ENCODE measurements at places on chromosomes 5 and 9. TPM values are rescaled to one million over a fixed set of nuclear protein-coding genes. Genes with fewer than 3 reads are reported as not detected.

The RBM18 gene
- total RNA-seq: 16.0 TPM

The MAMDC2 gene
- 39.1 TPM for total RNA-seq

The MUSK gene
- total RNA-seq: not detected

GRCh38 chr5:63029891-63030290, 451.3 kb downstream of the LRRC70 start:
- DNase-seq: no peak

- no peak for DNase-seq
These were observed 515.6 kb downstream of the CCDC171 start for GRCh38 chr9:16068476-16068875.

DNA sequence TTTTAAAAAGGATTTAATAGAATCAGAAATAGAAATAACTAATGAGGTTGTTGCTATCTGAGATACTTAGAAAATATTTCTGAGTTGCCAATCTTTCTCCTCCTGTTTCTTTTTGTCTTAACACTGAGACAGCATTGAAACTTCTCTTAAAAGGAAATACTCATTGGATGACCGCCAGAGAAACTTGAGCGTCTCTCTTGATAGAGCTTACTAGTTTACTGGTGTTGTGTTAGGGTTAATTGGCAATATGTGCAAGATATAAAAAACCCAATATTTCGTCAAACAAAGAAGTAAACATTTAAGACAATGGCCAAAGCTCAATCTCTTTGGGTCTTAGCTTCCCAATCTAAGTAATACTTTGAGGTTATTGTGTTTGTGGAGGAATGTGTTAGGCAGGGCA, 176.4 kb upstream of the CHD1 start:
- DNase-seq: peak; percentile 4

DNA sequence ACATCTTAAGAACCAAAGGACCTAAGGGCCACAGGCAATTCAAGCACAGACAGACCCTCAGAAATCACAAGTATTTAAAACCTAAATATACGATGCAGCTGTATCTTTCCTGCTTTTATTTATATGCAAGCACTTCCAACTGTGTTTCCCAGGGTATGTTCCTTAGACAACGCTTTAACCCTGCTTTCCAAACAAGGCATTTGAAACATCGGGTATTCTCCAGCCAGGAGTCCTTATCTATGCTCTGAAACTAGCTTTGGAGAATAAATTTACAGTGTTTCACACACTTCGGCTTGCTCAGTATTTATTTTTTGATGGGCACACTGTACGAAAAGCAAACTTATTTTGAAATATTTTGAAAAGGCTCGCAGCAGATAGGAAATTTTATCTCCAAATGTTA, 13.5 kb downstream of the NR6A1 start:
- DNase-seq: no peak

DNA sequence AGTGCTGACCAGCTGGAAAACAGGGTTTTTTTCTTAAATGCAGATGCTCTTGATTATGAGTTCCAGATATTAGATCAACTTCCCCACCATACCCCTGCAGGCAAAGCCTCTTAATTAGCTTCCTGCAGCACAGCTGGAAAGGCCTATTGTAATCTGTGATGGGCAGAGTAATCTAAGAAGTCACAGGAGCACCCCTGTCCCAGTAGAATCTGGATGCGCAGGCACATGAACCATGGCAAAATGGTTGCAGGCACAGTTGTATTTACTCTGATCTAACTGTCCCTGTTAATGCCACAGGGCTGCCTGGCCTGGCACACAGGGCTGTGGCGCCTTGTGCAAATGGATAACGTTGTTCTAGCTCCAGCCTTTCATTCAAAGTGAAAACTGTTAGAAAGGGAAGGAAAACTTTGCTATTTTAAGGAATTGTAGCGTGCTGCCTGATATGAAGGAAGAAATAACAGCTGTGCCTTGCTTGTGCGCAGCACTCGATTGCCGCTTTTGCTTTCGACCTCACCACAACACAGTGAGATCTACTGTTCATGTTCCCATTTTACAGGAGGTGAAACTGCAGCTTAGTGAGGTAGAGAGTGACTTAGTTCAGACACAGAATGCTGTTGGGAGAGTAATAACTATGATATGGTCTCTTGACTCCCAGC, 2.3 kb downstream of the TGFBI start:
- DNase-seq: no peak

The PCDHB13 gene
- 0.17 TPM for total RNA-seq

Data from renal cortical epithelial cell (primary cell).